H1 (cell line): ENCODE measurements at places on chromosomes 2 and 18. TPM values are rescaled to one million over a fixed set of nuclear protein-coding genes. Genes with fewer than 3 reads are reported as not detected.

Gene SMAD2
- 124 and 132 TPM in 2 replicates for total RNA-seq

Gene GNLY
- total RNA-seq = not detected in 2 replicates

DNA sequence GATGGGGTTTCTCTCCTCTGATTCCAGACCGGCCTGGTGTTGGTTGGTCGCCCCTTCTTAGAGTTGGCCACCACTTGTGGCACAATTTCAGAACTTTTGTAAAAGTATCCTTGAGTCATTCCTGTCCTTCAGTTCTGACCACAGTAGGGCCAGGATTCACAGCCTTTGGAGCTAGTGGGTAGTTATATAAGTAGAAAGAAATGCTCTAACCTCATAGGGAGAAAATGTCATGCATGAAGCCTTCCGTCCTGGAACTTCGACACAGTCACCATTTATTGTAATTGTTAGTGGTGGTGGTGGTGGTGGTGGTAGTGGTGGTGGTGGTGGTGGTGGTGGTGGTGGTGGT is 65.4 kb downstream of the EPAS1 start:
- DNase-seq = no peak

DNA sequence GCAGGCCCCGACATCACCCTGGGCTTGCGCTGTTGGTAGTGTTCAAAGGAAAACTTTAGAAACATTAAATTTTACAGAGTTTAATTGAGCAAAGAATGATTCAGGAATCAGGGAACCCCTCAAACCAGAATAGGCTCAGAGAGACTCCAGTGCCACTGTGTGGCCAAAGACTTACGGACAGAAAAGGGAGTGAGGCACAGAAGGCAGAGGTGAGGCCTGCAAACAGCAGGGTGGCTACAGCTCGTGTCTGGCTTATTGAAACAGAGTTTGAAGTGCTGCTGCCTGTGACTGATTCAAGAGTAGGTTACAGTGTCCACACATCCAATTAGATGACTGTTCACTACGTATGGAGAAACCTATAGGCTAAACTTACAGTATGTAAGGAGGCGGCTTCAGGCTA is 2.4 kb upstream of the CTDP1 start:
- no peak for DNase-seq

GRCh38 chr2:63667132-63667700 is 78.5 kb downstream of the MDH1 start:
- no peak for DNase-seq

GRCh38 chr2:27527182-27527581 is 30.5 kb downstream of the GCKR start:
- DNase-seq = no peak

GRCh38 chr18:63773551-63773950 is 1.7 kb upstream of the SERPINB7 start:
- DNase-seq = no peak

- DNase-seq = no peak
Measured at GRCh38 chr2:110220190-110220564, 7.8 kb upstream of the MTLN start.

DNA sequence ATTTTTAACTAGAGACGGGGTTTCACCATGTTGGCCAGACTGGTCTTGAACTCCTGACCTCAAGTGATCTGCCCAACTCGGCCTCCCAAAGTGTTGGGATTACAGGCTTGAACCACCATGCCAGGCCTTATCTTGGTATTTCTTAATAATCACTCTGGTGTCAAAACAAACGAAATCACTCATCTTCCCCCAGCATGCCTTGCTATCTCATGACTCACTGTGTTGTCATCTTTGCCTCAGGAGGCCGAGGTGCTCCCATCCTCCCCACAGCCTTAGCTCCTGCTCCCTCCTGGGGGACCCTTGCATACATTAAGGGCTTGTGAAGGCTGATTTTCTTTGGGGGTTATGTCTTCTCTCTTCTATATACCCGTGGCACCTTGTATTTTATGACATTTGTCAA is 250.1 kb upstream of the DPP10 start:
- no peak for DNase-seq
